ENCODE measurements at places on chromosomes 6 and 20. TPM values are rescaled to one million over a fixed set of nuclear protein-coding genes. Genes with fewer than 3 reads are reported as not detected.

- no peak for DNase-seq
Observed at GRCh38 chr20:24870881-24871280, 78.2 kb upstream of the CST7 start.

Gene RNF5
- 36.8 TPM for total RNA-seq

GRCh38 chr20:59911041-59911440, 22.4 kb downstream of the SYCP2 start:
- DNase-seq, result no peak

Gene MCHR2
- 0.91 TPM for total RNA-seq

- no peak for DNase-seq
Observed at GRCh38 chr6:46056906-46057529, 41.4 kb upstream of the CLIC5 start.

DNA sequence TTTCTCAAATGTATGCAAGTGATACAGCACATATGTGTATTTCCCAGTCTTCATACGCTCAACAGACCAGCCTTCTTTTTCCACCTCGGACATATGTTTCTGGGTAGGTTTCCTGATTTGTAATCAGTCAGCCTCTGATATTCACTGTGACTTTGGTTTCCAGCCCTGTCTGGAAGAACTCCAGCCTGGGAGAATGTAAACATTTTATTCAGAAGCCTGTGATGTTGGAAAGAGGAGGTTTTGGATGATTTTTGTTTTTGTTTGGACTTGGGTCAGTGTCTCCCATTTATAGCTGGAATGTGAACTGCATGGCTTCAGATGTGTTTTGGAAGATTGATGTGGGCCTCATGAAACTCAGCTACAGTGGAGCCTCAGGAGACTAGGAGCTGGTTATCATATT, 172.2 kb upstream of the CENPW start:
- DNase-seq, result no peak

GRCh38 chr20:53755733-53756531, 162.3 kb upstream of the ZNF217 start:
- no peak for DNase-seq

Gene LCA5
- 14.3 TPM for total RNA-seq

Gene SYNGAP1
- 21.4 TPM for total RNA-seq

GRCh38 chr6:1789092-1789491, 179.4 kb downstream of the FOXC1 start:
- DNase-seq, result no peak

- no peak for DNase-seq
Observed at GRCh38 chr20:60410618-60411264, 452.5 kb downstream of the CDH26 start.

GRCh38 chr20:347317-347639, 367 bp downstream of the NRSN2 start:
- DNase-seq, result no peak

- DNase-seq, result no peak
Observed at GRCh38 chr20:33162313-33162712, 5.6 kb upstream of the BPIFA2 start.

DNA sequence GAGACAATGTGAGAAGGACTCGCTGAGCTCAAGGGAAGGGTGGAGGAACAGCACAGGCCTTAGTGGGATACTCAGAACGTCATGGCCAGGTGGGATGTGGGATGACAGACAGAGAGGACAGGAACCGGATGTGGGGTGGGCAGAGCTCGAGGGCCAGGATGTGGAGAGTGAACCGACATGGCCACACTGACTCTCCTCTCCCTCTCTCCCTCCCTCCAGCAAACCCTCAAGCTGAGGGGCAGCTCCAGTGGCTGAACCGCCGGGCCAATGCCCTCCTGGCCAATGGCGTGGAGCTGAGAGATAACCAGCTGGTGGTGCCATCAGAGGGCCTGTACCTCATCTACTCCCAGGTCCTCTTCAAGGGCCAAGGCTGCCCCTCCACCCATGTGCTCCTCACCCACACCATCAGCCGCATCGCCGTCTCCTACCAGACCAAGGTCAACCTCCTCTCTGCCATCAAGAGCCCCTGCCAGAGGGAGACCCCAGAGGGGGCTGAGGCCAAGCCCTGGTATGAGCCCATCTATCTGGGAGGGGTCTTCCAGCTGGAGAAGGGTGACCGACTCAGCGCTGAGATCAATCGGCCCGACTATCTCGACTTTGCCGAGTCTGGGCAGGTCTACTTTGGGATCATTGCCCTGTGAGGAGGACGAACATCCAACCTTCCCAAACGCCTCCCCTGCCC, 1.7 kb downstream of the TNF start:
- DNase-seq, result no peak

DNA sequence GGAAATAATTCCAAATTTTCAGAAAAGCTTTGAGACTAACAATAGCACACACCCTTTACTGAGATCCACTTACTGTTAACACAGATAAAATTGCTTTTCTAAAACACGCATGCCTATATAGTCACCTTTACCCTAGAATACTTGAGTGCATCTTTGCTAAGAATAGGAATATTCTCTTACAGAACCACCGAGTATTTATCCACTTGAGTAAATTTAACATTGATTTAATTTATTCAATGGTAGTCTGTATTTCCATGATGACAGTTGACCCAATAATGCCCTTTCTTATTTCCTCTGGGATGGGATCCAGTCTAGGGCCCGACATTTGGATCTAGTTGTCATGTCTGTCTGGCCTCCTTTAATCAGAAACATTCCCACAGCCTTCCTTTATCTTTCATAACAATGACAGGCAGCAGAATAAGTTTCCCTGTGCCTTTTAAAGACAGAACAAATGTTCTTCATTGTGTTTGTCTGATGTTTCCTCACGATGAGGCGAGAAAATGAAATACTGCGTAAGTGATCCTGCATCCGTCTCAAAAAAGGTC, 56.6 kb upstream of the ERVFRD-1 start:
- no peak for DNase-seq

DNA sequence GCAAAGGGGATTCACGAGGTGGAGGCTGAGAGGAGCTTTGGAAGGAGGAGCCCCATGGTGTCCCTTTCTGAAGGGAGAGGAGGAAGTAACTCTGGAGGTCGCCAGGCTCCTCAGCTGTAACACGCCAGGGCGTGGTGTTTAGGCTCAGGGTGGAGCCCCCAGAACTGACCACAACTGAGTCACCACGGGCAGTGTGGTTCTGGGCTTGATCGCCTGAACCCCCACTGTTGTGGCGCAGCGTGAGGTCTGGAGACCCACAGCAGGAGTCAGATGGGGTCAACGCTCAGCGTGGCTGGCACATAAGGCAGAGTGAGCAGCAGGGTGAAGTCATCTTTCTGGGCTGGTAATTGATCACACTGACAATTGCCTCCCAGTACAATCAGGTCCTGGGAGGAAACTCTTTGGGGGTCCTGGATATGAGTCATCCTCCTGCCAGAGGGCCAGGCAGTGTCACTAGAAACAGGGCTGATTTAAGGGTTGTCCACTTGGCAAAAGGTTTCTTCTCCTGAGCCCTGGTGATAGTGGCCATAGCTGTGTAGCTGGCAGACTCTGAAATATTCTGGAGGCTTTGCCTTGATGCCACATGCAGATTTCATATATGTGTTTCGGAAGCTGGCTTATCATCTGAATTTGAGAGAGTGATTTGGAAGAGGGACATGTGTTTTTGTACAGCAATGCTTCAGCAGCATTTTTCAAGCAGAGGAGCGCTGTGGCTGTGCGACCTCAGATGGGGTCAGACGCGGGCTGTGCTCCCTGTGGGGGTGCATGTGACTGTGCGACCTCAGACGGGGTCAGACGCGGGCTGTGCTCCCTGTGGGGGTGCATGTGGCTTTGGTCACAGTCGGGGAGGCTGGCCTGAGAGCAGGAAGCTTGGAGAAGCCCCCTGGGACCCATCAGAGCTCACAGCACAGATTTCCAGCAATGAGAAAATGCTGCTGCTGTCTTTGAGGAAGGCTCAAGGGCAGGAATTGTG, 50.0 kb downstream of the SYNJ2 start:
- DNase-seq, result no peak

- peak; percentile 53 for DNase-seq
Observed at GRCh38 chr6:150567823-150568383, 31.8 kb upstream of the PLEKHG1 start.

GRCh38 chr6:50891290-50891689, 72.6 kb downstream of the TFAP2B start:
- DNase-seq, result no peak

Gene MRAP2
- total RNA-seq, result 15.8 TPM

DNA sequence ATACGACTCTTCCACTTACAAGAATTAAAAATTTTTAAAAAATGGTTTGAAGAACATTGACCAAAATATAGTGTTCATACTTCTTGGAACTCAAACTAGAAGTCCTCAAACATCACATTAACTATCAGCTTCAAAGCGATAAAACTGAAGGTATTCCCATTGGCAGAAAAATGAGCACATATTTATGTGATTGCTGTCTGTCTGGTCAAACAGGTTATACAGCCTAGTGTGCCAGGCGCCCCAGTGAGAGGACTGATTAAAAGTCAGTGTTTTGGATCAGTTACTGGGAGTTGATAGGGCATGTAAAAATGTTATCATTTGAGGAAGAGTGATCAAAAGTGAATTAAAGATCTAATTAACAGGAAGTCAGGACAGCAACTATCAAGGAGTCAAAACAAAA, 738.8 kb downstream of the HDGFL1 start:
- no peak for DNase-seq

DNA sequence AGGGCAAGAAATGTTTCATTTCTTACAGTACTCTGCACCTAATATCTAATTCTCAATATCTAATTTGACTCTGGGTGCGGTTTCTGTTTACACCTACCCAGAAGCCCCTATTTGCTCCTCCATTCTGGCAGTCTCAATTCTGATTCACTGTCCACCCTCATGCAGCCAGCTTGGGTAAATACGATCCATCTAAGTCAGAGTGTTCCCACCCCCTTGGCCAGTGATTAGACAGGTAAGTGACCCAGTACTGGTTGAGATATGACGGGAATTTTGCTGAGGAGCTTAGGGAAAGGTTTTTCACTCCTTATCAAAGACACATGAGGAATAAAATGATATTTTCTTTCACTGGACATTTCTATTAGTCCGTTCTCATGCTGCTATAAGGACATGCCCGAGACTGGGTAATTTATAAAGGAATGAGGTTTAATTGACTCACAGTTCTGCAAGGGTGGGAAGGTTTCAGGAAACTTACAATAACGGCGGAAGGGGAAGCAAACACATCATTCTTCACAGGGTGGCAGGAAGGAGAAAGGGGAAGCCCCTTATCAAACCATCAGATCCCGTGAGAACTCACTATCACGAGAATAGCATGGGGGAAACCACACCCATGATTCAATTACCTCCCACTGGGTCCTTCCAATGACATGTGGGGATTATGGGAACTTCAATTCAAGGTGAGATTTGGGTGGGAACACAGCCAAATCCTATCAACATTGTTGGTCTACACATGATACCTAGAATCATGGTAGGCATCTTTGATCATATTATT, 29.4 kb downstream of the GLO1 start:
- no peak for DNase-seq

Gene CFB
- 2.2 TPM for total RNA-seq

Gene TPD52L2
- 33.1 TPM for total RNA-seq

Gene MUCL3
- not detected for total RNA-seq

- DNase-seq, result no peak
Observed at GRCh38 chr6:43810965-43811732, 41.1 kb downstream of the VEGFA start.

GRCh38 chr20:25277941-25278521, 30.1 kb downstream of the PYGB start:
- DNase-seq, result no peak

Gene KHDC1L
- total RNA-seq, result not detected

DNA sequence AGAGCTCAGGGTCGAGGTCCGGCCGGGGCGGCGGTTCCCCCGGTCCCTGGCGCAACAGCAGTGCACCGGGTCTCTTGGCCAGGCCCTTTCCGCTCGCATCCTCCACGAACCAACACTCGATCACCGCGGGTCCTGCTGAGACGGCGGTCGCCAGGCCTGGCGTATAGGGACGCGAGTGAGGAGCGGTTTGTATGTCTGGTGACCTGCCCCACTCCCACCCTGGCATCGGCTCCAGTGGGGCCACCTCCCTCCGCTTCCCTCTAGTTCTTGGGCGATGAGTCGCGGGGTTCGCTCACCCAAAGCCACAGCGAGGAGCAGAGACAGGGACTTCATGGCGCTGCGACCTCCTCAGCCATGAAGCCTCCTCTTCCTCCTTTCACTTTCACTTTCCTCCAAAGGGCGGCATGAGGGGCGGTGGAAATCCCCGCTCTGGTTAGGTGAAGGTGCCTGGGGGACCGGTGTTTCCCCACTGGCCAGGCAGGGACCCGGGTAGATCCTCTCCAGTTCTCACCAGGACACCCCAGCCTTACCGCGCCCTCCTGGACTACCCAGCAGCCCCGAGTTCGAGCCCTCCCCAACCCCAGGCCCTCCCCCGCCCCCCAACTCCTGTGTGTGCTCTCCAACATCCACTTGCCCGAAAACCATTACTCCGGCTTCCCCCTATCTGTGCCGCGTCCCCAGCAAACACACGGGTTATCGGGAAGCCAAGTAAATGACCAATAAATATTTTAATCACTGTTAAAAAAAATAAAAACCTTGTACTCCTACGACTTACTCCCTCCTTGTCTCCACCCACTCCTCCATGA, at the start of gene TAPBP:
Gene TAPBP (minus strand): TSS at position 370 of the 806 bp plus-strand sequence. CDS start 37 bp downstream, at position 333.
- peak; percentile 54 for DNase-seq

GRCh38 chr6:81751388-81752083, 945 bp downstream of the TENT5A start:
- peak; percentile 55 for DNase-seq

DNA sequence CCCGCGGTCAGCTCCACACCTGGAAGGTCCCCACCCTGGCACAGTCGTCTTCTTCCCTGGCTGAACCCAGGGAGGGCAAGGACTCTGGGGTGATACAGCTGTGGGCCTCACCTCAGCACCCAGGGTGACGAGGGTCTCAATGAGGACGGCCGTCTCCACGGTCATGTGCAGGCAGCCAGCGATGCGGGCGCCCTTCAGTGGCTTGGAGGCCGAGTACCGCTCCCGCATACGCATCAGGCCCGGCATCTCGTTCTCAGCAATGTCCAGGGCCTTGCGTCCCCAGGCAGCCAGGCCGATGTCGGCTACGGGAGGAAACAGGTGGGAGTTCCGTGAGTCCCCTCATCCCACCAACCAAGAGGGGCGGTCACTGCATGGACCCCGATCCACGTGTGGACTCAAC, 7.9 kb downstream of the AHCY start:
- DNase-seq, result no peak

DNA sequence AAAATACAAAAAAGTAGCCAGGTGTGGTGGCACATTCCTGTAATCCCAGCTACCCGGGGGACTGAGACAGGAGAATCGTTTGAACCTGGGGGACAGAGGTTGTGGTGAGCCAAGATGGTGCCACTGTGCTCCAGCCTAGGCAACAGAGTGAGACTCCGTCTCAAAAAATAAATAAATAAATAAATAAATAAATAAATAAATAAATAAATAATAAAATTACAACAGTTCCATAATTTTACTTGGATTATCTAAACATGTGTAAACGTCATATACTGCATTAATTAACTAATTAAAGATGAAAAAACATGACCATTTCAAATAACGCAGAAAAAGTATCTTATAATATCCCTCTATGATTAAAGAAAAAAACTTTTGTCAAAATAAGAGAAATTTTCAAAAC, 65.8 kb downstream of the SAMD3 start:
- no peak for DNase-seq
